CD4-positive, alpha-beta T cell treated with Interleukin-15 for 4 hours (primary cell): ENCODE measurements at places on chromosomes 3 and 15.

- no peak for DNase-seq
Measured at GRCh38 chr3:151962352-151962751, 88.9 kb downstream of the SUCNR1 start.

DNA sequence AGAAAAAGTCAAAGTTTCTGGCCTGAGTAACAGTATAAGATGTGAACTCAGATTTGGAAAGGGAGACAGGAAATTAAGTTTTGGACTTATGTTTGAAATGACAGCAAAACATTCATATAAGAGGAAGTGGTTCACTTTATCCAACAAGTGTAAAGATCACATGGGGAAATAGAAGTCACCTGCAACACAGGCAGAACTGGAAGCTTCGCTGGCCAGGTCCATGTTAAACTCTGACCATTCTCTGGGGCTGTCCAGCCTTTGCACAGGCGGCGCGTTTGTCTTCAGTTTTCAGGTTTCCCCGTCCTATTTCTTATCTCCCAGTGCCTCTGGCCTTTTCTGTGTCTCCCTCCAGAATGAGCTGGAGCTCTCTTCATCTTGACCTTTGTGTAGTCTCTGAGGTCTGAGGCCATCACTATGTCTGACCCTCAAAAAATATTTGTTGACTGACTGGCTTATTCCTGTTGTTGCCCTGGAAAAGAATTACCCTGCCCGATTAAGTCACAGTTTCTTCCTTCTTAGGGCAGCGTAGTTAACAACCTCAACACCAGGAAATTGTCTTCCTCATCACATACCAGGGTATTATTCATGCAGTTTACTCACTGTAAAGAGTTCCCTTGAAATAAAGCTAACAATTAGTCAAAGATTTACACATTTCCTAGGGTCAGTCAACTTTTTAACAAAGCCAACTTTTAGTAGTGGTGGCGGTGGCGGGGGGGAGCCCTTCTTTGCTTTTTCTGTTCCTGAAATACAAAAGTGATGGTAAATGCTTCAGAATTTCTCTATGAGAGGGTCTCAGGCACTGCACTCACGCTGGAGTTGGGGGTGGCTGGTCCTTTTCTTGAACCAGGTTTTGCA lies 959 bp upstream of the RASA2 start:
- no peak for DNase-seq

- no peak for DNase-seq
Measured at GRCh38 chr3:65960087-65960486, 78.6 kb downstream of the MAGI1 start.

DNA sequence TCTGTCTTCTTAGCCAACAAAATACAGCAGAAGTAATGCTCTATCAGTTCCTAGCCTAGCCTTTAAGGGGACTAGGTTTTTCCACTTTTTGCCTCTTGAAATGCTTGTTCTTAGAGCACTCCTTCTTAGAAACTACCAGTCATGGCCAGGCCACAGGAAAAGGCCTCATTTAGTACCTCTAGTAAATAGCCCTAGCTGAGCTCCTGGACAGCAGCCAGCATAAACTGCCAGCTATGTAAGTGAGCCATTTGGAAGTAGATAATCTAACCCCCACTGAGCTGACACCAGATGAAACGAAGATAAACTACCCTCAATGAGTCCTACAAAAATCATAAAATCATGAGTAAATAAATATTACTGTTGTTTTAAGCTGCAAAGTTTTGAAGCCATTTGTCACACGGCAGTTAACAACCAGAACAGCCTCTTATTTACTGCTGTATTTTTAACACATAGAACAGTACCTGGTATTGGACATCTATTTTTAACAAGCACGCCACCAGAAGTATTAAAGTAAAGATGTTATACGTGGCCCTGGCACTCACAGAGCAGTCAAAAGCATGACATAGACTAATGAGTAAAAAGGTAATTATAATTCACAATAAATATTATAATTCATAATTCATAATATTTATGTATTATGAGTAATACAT lies 12.0 kb downstream of the TBC1D5 start:
- no peak for DNase-seq

- no peak for DNase-seq
Measured at GRCh38 chr15:31078471-31078870, 23.1 kb downstream of the TRPM1 start.

GRCh38 chr15:51132384-51133139 lies 37.9 kb upstream of the TNFAIP8L3 start:
- DNase-seq = no peak

GRCh38 chr15:51669381-51669780 lies 11.9 kb upstream of the SCG3 start:
- DNase-seq = no peak

DNA sequence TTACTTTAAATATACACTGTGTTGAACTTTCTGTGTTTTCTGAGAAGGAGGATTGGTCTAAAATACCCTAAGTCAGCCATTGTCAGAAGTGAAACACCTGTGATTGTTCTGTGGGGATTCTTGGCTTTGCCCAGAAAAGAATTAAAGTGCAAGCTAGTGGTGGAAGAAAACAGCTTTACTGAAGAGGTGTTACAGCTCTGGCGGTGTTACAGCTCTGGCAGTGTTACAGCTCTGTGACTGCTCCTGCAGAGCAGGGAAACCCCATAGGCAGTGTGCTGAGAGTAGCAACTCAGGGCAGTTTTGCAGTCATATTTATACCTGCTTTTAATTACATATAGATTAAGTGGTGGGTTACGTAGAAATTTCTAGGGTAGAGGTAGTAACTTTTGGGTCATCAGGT lies 66.6 kb downstream of the C3orf20 start:
- DNase-seq = no peak

DNA sequence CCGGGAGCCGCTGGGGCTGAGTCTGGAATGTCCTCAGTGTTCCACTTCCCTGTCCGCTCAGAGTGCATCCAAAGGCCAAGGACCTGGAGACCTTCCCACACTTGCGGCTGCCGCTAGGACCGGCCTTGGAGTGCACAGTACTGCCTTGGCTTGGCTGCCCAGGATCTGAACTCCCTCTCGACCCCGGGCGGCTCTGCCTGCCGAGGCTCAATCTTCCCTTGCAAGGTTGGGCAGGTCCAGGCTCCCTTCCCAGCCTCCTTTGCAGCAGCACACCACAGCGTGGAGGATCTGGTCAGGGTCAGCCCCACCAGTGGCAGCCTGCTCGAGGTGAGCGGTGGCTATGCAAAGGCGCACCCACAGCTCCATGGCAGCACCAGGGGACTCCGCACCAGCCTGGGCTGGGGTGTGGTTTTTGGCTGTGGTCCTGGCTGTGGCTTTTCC lies 69.2 kb downstream of the PLXNA1 start:
- DNase-seq = no peak

DNA sequence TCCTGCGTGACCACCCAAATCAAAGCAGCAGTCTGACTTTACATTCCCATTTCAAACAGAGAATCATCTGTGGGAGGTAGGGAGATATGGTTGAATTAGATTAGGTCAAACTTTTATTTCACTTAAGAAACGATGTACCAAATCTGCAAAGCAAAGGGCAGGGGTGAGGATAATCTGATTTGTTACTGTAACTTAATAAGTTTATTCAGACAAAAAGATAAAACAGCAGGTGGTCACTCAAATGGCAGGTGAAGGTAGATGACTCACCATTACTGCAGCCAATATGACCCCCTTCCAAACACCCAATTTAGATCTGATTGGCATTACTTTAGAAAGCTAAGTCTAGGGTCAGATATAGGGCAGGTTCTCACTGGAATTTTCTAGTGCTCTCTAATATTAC lies 651.0 kb upstream of the NAALADL2 start:
- DNase-seq = no peak

GRCh38 chr3:138850151-138850550 lies 15.4 kb upstream of the PIK3CB start:
- DNase-seq = no peak

DNA sequence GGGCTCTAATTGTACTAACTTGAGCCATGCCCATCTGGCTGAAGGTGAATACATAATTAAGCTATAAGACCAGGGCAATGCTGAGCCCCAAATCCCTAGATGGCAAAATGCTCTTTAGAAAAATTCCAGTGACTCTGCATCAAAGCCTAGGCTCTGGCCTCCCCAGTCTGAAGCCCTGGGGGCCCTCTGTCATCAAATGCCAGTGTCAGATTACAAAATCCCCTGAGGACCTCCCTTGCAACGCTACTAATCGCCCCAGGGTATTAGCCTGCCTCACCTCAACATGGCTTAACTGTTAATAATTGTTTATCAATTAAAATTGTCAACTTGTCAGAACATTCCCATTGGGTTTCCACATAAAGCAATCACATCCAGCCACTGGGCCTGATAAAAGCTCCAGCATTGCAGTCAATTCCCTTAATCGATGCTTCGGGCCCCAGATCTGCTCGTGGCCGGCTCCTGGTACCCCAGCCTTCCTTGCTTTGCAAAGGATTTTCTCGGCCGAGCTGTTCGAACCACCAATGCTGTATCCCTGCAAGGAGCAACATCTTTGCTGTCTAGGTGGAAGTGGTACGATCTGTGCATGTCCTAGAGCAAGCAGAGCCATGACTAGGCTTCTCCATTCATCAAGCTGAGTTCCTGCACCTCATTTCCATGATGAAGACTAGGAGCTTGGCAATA lies 151.7 kb downstream of the MEGF11 start:
- no peak for DNase-seq

DNA sequence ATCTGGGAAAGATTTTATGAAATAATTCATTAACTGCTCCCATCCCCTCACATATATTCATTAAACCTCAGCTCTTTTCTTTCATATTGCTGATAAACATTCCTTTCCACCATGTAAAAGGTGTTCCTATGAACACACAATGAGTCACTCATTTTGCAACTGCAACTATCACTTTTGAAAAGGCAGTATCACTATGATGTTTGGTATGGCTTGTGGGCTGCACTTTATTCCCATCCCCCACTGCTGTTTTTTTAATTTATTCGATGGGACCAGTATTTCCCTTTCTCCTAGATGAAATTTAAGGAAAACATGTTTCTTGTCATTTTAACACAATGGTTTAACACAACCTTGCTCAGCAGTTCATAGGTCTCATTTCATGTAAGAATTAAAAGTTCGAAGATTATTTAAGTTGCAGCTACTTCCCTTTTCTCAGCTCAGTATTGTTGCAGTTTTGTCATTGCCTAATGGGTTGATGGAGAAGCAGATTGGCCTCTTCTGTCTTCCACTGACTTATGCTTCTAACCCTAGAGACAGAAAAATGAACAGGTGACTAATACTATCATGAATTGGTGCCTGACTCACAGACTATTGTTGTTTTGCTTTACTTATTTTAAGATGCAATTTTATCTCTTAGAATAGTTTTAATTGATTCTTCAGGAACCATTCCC lies 280.3 kb downstream of the ZPLD1 start:
- no peak for DNase-seq

GRCh38 chr3:149599236-149599635 lies 58.6 kb downstream of the WWTR1 start:
- DNase-seq = no peak

DNA sequence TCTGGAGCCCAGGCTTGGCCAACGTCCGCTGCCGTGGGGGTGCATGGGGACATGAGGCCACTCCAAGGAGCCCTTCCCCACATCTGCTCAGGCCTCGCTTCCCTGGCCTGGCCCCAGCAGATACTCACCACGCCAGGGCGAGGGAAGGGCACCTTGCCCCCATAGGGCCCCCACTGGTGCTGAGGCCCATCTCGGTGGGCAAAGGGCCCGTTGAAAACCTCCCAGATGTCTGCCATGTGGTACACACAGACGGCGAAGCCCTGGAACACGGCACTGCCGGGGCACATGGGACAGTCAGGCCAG lies 4.7 kb downstream of the SEMA3G start:
- no peak for DNase-seq

DNA sequence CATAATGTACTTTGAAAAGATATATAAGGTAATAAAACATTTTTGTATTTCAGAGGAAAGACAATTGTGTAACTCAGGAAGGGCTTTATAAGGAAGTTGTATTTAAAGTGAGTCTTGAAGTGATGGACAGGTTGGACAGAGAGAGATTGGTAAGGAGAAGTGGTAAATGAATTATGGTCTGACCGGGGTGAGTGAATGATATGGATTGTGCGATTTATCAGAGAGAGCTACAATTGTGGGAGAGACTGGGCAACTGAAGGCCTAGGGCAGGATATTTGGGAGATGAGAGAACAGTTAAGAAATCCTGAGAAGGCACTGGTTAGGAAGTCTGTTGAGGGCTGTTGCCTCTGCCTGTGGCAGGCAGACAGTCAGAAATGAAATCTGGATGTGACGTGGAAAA lies 14.8 kb downstream of the IL1RAP start:
- no peak for DNase-seq

- DNase-seq = no peak
Measured at GRCh38 chr3:143480344-143480743, 360.8 kb downstream of the CHST2 start.
